ENCODE measurements at places on chromosomes 1 and 21. TPM values are rescaled to one million over a fixed set of nuclear protein-coding genes. Genes with fewer than 3 reads are reported as not detected.

FAM43B gene
- total RNA-seq, result not detected

CGN gene
- 1.0 TPM for total RNA-seq

NIBAN1 gene
- 76.5 TPM for total RNA-seq

SRSF11 gene
- 148 TPM for total RNA-seq

AGPAT3 gene
- total RNA-seq, result 26.5 TPM

LENEP gene
- total RNA-seq, result not detected

RGSL1 gene
- total RNA-seq, result not detected

CLCN6 gene
- 8.9 TPM for total RNA-seq

PLA2G4A gene
- 0.98 TPM for total RNA-seq

C1QC gene
- total RNA-seq, result not detected

CASQ1 gene
- not detected for total RNA-seq

TM2D1 gene
- total RNA-seq, result 48.3 TPM

CD84 gene
- not detected for total RNA-seq

C1QTNF12 gene
- 7.0 TPM for total RNA-seq

KCNC4 gene
- total RNA-seq, result 1.5 TPM

CSMD2 gene
- total RNA-seq, result 0.90 TPM

RHEX gene
- not detected for total RNA-seq

SPRR1B gene
- total RNA-seq, result not detected

OR10J1 gene
- not detected for total RNA-seq

GRIK3 gene
- total RNA-seq, result not detected

MAP3K7CL gene
- total RNA-seq, result not detected

LRRC53 gene
- not detected for total RNA-seq

SLC6A9 gene
- 17.3 TPM for total RNA-seq

GJA9 gene
- total RNA-seq, result not detected

KLHDC7A gene
- total RNA-seq, result 0.03 TPM

CNR2 gene
- not detected for total RNA-seq

FCMR gene
- 0.37 TPM for total RNA-seq

SLAMF6 gene
- not detected for total RNA-seq

ZSWIM5 gene
- total RNA-seq, result 0.11 TPM

FMO3 gene
- total RNA-seq, result not detected

RNU1-3 gene
- under 0.01 TPM for total RNA-seq

IRF2BP2 gene
- total RNA-seq, result 52.1 TPM

PRR9 gene
- not detected for total RNA-seq

TCHHL1 gene
- total RNA-seq, result not detected

OR2T29 gene
- total RNA-seq, result not detected
